ENCODE measurements at places on chromosomes 7 and 10.

- DNase-seq, result no peak
Observed at GRCh38 chr10:61975391-61975932, 74.0 kb downstream of the ARID5B start.

DNA sequence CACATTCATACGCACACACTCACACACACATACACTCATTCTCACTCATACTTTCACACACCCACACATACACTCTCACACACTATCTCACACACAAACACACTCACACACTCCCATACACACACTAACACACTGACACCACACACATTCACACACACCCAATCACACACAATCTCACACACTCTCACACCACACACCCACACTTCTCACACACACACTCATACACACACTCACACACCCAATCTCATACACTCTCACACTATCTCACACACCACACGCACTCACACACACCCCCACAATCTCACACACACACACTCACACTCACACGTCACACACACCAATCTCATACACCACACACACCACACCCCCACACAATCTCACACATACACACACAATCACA is 71.0 kb downstream of the GLRX3 start:
- DNase-seq, result no peak

GRCh38 chr7:1844951-1845390 is 174.9 kb downstream of the ELFN1 start:
- no peak for DNase-seq

- DNase-seq, result no peak
Observed at GRCh38 chr7:40457776-40458480, 323.1 kb downstream of the SUGCT start.

GRCh38 chr10:49737474-49738201 is 24.5 kb downstream of the OGDHL start:
- DNase-seq, result no peak

- DNase-seq, result no peak
Observed at GRCh38 chr7:16590424-16590823, 55.1 kb downstream of the ANKMY2 start.

DNA sequence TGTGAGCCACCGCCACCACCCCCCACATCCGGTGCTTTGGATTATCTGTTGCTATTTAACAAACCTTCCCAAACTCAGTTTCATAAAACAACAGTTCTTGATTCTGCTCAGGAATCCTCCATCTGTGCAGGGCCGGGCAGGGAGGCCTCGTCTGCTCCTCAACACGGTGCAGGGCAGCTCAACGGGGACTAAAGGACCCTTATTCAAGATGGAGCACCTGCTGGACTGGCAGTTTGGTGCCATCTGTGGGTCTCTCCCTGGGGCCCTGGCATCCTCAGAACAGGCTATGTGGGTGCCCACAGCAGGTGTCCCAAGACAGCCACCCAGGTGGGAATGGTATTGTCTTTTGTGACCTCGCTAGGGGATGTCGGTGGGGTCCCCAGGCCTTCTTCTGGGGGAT is 31.0 kb upstream of the ELFN1 start:
- DNase-seq, result no peak

DNA sequence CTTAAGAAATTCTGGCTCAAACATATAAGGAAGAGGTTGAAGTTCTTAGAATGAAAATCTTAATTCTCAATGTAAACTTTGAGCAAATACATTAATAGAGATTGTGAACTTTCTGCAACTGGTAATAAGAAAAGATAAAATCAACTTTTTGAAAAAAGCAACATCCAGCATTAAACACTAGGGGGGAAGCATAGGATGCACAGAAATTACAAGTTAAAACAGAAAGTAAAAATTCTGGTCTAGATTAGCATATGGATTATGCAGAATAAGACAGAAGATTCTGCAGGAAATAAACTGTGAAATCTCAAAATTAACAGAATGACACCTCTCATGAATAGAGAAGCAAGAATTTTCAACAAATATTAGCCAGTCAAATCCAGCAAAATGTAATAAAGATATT is 38.0 kb upstream of the CAV2 start:
- no peak for DNase-seq

GRCh38 chr7:151249034-151249731 is 689 bp upstream of the SMARCD3 start:
- DNase-seq, result no peak

DNA sequence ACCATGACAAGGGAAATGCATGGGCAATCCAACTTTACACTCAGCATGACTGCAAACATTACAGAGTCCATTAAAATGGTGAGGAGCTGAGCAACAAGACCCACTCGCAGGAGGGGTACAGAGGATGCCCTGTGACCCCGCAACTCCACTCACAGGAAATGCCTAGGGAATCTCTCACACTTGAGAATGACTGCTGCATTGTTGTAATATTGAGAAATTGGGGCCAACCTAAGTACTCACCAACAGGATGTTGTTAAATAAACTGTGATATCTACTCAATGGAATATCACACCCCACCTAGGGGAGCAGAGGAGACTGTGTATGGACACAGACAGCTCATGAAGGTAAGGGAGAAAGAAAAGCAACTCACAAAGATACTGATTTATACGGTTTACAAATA is 53.4 kb upstream of the CAMK2B start:
- no peak for DNase-seq

DNA sequence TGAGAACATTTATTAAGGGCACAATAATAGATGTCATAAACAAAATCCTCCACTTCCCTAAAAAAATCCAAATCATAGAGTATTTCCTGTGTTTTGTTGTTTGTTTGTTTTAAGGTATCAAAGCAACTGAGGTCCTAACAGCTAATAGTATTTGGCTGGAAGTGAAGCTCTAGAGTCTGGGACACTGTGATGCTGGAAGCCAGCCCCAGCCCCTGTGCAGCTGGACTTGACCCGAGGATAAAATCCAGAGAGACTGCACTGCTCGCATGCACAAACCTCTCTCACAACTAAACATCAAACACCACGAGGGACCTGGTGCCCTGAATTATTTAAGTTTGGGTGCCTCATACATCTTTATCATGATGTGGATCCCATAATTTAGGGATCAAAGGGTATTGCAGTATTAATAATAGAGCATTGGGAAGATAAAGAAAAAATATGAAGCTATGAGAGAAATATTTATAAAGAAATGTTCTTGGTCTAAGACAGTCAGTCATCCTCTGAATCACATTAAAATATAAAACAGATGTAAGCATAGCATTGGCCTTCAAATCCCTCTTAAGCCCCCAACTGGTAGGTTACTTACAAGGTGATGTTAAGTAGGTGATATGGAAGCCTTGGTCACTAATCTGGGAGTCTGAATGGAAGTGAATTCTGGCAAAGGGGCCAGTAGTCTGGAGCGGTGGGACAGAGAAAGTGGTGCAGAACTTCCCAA is 44.4 kb downstream of the CUBN start:
- no peak for DNase-seq

GRCh38 chr7:102093599-102094315 is 192.9 kb upstream of the SH2B2 start:
- DNase-seq, result no peak

- no peak for DNase-seq
Observed at GRCh38 chr10:133460208-133460769, 6.5 kb downstream of the SCART1 start.

DNA sequence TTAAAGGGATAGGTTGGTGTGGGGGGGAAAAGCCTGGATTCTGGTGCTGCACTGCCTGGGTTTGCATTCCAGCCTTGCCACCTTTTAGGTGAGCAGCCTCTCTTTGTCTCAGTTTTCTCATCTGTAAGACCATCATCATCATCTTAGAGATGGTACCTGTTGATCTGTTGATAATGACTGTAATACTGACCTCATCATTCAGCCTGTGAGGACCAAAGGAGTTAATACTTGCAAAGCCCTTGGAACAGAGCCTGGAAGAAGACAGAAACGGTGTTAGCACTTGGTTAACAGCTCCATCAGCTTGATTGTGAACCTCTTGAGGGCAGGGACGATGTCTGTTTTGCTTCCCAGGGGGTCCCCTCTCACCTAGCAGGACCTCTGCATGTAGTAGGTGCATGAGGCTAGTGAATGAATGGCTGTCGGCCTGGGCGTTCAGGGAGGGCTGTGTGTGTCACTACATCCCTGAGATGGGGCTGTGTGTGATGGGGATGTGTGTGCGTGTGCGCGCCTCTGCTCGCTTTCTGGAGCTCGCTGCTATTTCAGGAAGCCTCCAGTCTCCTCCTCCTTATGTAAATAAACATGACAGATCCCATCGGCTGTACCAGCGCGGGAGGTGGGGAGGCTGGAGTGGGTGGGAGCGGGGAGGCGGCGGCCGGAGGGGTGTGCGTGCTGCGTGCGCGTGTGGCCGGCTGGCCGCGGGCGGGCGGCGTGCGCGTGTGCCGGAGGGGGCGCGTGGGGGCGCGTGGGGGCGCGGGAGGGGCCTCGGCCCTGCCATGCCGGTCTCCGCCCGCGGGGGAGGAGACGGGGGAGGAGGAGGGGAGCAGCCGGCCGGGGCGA is 61.2 kb downstream of the NEURL1 start:
- DNase-seq, result no peak

GRCh38 chr7:87670372-87670771 is 42.2 kb downstream of the RUNDC3B start:
- no peak for DNase-seq

DNA sequence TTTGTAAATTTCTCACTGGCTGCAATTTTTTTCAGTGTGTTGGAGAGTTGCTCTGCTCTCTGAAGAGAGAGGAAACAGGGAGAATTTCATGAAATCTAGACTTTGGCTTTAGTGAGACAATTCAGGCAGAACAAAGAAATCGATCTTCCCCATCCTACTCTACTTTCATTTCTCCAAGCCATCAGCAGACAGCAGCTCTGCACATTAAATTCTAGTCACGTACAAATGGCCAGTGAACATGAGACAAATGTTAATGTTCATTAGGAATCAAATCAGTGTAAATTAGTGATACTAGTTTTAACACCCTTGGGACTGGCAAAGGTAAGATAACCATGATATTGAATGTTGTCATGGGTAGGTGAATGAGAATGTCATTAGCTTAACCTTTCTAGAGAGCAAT is 140.8 kb downstream of the ANLN start:
- DNase-seq, result no peak

DNA sequence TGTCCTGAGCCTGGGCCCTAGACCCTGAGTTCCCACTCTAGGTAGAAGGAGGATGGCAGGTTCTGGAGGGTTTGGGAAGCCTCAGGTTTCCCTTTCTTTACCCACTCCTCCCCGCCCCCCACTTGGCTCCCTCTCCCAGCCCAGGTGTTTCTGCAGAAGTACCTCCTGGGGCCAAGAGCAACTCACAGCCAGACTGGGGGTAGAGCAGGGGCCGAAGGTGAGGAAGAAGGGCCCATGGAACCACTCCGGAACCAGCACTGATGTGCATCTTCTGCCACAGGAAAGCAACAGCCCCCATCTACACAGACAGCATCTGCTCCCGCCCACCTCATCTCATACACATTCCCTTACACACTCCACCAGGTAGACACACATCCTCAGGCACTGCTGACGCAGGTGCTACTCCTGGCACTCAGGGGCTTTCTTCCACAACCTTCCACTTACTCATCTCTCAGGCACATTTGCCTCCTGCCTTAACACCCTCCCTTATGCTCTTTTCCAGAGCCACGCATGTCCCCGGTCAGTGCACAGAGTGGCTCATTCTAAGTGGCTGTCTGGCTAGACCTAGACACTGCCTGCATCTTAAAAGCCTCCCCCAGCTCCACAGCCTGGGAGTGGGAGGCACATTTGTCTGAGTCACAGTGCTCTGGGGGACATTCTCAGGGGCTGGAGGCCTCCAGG is 1.8 kb downstream of the EPHB6 start:
- no peak for DNase-seq

- DNase-seq, result no peak
Observed at GRCh38 chr7:141389140-141389796, 161.9 kb upstream of the AGK start.

GRCh38 chr7:152956006-152956405 is 196.5 kb downstream of the ACTR3B start:
- no peak for DNase-seq

GRCh38 chr10:65528986-65529385 is 1396.8 kb upstream of the LRRTM3 start:
- DNase-seq, result no peak

DNA sequence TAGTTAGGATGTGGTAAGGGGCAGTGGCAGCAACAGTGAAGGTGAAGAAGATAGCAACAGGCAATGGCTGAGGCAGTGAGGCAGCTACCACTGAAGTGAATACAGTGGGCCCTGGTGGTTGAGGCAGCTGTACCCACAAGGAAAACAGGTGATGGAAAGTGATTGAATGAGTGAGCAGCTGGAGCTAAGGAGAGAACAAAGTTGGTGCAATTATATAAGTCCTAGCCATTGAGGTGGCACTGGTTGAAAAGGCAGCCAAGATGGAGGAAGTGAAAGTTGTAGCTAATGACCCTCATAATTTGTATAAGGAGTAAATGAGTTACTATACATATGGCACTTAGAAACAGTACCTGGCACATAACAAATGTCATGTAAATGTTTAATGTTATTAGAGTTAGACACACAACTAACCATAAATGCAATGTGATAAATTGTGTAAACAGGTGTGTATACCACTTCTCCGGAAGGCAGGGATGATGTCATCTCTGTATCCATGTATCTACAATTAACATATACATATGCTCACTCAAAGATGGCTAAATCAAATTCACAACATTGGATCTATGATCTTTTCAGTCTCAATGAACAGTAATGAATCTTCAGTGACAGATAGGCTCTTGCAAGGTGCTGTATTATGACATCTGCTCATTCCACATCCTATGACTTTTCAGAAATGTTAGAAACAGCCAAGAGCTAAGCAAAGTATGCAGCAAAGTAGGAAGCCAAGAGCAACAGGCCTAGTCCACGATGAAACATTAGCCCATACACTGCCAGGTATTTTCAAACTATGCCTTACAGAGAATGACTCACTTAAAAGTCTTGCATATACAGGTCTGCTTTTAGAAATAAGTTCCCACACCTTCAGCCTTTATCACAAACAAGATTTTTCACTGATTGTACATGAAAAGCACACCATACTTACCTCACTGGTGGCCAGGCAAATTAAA is 10.7 kb downstream of the XPNPEP1 start:
- DNase-seq, result no peak

GRCh38 chr10:73959484-73960243 is 38.3 kb upstream of the VCL start:
- DNase-seq, result no peak

DNA sequence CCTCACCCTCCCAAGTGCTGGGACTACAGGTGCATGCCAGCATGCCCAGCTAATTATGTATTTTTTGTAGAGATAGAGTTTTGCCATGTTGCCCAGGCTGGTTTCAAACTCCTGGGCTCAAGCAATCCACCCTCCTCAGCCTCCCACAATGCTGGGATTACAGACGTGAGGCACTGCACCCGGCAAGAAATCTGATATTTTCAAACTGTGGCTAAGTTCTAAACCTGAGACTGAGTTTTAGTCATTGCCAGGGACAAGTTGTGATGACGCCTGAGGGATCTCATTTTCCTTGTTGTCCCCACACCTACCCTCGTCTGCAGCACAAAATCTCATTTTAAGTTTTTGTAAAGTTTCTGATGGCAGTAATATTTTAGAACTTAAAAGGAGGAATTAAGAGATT is 9.8 kb downstream of the AUTS2 start:
- DNase-seq, result no peak

- no peak for DNase-seq
Observed at GRCh38 chr10:7046615-7047014, 364.2 kb downstream of the SFMBT2 start.

All from activated T-helper 1 cell treated with anti-CD3 and anti-CD28 coated beads, Interleukin-2, amount 50 U/mL, for 16 hours (primary cell).